ENCODE measurements at places on chromosomes 5 and 9.

DNA sequence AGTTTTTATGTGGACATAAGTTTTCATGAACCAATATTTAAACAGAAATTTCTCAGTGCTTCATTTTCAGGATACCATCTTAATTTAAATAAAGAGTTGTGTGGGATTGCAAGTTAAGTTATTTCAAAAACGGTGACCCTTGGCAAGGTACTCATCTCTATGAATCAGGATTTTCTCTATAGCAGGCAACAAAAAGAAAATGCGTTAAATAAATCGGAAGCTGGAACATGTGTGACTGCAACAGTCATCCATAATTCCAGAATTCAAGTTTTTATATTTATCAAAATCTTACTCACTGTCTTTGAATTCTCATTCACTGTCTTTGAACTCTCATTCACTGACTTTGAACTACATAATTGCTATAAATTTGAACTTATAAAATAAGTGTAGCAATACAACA, 5.8 kb upstream of the RECK start:
- no peak for DNase-seq

- DNase-seq: no peak
Observed at GRCh38 chr9:127854184-127854806, at the start of gene ENG. Gene ENG, minus strand, starts transcription at chr9:127854658. Its CDS starts 303 bp downstream, at chr9:127854355.

- DNase-seq: no peak
Observed at GRCh38 chr5:63794296-63794695, 167.9 kb downstream of the HTR1A start.

DNA sequence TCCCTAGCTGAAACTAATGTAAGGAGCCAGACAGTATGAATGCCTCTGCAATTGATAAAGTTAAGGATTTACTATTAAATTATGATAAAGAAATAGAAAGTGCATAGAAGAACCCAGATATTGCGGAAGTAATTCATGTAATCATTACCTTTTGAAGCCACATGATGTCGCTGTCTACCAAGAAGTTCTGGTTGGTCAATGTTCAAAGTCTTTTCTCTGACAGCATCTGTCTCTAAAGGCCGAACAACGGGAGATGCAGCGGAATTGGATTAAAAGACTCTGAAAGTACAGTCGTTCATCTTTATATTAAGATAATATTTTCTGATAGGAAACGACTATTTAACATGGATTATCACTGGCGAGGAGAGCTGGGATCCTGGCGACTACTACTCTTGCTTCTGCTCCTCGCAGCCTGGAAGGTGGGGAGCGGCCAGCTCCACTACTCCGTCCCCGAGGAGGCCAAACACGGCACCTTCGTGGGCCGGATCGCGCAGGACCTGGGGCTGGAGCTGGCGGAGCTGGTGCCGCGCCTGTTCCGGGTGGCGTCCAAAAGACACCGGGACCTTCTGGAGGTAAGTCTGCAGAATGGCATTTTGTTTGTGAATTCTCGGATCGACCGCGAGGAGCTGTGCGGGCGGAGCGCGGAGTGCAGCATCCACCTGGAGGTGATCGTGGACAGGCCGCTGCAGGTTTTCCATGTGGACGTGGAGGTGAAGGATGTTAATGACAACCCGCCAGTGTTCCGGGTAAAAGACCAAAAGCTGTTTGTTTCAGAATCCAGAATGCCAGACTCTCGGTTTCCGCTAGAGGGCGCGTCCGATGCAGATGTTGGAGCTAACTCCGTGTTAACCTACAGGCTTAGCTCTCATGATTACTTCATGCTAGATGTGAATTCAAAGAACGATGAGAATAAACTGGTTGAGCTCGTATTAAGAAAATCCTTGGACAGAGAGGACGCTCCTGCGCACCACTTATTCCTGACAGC, at the start of gene PCDHA8:
Gene PCDHA8 (plus strand): TSS at position 210 of the 985 bp plus-strand sequence. CDS start 135 bp downstream, at position 345.
- no peak for DNase-seq

DNA sequence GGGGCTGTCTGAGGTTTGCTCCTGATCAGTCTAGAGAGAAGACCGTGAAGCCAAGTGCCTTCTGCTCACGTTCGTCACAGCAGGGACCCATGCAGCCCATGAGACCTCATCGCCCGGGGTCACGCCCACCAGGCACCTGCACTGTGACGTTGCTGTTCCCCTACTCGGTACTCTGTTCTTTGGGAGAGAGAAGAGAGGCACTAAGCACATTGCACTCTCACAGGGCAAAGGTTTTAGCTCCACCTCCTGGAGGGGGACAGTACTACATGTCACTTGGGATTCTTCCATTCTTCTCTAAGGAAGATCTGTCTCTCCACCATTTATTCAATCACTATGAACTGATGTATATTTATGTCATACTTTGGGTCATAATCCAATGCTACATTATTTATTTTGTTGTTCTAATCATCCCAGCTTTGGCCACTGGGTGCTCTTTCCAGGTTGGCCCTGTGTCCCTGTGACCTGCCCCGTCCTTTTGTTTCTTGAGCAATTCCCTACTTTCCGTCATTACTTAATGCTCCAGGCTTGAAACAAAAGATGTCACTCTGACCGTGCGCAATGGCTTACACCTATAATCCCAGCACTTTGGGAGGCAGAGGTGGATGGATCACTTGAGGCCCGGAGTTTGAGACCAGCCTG, 31.4 kb upstream of the BRD3 start:
- DNase-seq: peak; percentile 81

GRCh38 chr5:156680831-156681230, 169.3 kb upstream of the PPP1R2B start:
- DNase-seq: no peak

DNA sequence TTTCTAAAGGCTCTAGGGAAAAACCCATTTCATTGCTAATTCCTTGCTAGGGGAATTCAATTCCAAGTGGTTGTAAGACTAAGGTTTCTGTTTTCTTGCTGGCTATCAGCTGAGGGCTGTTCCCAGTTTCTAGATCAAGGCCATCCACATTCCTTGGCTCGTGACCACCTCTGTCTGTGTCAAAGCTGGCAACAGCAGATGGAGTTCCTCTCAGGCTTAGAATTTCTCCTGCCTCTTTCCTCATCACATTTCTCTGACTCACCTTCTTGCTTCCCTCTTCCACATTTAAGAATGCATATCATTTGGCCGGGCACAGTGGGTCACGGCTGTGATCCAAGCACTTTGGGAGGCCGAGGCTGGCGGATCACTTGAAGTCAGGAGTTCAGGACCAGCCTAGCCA, 19.0 kb downstream of the DAB2IP start:
- DNase-seq: no peak
